Stimulated activated CD8-positive, alpha-beta memory T cell treated with anti-CD3 and anti-CD28 coated beads, Interleukin-7, amount 100 ng/mL, for 1 hour (primary cell): ENCODE measurements at places on chromosomes 4 and X.

DNA sequence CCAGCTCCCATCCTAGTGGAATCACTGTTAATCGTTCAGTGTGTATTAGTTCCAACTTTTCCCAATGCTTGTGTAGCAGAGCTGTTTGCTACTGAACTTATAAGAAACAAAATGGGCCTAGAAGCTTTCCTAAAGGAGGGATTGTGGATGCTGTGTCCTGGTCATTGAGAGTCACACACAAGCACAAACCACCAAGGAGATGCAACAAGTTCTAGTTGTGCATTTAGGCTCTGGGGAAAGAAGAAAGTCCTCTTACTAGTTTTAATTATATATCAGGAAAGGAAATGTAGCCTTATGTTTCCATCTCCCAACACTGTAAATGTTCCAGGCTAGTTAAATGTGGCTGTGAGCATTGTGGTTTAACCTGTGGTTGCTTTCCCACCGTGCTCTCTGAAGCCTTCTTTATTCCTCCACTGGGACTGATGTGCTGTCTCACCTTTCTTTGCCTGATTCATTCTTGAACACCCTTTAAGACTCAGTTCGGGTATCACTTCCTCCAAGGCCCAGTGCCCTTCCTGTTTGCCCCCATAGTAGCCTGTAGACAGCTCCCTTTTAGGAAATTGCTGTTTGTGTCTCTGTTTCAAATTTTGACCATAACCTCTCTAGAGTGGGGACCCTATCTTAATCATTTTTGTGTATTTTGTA is 34.3 kb downstream of the ATP10D start:
- no peak for DNase-seq

DNA sequence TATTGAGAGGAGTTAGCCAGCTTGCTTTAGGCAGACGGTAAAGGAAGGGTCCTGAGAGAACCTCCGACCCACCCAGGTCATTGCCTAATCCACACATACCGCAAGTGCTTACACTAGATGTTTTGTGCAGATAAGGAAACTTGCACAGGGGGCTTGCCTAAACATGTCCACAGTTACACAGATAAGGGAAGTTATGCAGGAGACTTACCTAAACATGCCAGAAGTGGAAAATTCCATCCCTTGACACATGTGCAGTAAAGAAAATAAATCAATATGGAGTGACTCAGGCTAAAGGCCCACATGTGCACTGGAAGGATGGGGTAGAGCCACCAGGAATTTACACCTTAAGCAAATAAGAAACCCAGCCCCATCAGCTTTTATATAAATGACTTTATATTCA is 232.8 kb upstream of the HDX start:
- no peak for DNase-seq

GRCh38 chr4:139208404-139208945 is 31.5 kb upstream of the ELF2 start:
- DNase-seq: no peak

DNA sequence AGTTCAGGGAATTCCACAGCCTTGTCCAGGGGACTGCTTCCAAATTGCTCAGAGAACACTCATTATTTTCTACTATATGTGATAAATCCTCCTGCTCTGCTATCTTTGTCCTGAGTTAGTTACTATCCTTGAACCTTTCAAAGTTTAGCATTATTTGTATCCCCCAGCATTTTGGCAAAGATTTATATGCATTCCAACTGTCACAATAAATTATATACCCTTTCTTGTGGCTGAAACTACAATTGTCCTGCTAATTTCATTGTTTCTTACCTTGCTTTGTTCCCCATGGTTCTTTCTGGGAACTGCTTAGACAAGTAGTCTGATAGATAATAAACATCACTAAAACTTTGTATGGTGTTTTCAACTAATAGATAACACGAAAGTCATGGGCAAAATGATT is 40.5 kb downstream of the TECRL start:
- DNase-seq: no peak

- DNase-seq: no peak
Measured at GRCh38 chr4:87717276-87718031, 67.4 kb downstream of the DMP1 start.

DNA sequence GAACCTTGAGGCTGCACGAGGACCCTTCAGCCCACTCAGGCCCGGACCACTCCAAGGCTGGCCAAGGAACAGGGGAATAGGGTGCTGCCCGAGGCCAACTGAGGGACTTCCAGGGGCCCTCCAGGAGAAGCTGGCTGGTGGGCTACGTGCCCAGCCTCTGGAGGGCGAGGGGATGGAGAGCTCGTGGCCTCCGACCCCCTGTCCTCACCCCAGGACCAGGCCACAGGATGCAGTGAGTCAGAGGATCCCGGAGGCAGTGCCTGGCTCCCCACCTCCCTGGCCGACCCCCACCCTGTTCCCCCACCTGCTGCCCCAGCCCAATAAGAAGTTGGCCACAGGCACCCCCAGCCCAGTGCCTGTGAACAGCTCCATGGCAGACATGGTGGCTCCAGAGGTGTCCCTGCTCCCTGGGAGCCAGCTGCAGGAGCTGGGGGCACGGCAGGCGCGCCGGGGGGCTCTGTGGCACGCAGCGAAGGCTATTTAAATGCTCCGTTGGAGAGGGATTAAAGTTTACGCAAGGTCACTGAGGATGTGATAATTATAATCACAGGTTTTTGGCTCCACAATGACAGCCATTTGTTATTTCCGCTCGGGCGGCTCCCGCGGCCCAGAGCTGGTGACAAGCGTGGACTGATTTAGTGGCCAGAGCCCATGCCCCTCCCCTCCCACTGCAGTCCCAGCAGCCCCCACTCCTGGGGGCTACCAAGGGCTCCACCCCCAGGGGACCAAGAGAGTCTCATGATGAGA is 95.7 kb upstream of the NKX1-1 start:
- no peak for DNase-seq

GRCh38 chrX:69238887-69239231 is 73.6 kb upstream of the PJA1 start:
- no peak for DNase-seq

DNA sequence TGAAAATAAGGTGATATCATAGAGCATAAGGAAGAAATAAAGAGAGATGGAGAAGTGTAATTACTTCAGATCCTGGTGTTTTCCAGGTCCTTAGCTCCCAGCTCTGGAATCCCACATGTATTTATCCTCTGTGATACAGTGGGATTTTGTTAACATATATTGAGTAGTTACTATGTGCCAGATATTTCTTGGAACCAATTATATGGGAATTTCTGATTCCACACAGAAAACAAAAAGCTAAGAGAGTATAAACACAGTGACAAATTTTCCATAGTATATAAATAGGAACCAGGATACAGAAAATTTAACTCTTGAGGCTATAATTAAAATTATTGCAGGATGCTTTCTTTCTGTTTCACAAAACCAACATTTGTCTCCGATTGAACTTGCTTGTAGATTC is 1067.5 kb downstream of the PCDH7 start:
- DNase-seq: no peak

- DNase-seq: no peak
Measured at GRCh38 chrX:64330284-64330683, 65.0 kb downstream of the MTMR8 start.

DNA sequence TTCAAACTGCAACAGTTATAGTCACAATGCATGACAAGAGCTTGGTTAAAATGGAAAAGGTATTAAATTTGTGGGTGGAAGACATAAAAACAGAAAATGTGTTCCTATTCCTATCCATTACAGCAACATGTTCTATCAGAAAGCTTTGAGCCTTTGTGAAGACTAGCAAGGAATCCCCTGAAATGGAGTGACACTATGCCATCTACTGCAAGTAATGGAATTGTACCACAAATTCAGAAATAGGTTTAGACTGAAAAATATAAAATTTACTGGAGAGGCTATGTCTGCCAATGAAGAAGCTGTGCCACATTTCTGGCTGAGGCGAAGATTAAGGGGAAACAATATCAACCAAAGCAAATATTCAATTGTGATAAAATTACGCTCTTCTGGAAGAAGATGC is 247.9 kb downstream of the ADAM29 start:
- DNase-seq: no peak

DNA sequence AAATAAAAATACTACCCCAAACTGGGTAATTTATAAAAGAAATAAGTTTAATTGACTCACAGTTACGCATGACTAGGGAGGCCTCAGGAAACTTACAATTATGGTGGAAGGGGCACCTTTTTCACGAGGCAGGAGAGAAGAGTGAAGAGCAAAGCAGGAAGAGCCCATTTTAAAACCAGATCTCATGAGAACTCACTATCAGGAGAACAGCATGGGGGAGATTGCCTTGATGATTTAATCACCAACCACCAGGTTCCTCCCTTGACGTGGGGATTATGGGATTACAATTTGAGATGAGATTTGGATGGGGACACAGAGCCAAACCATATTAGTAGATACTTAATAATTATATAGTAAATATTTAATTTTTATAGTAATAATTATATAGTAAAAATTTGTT is 10.1 kb downstream of the CISD2 start:
- no peak for DNase-seq

DNA sequence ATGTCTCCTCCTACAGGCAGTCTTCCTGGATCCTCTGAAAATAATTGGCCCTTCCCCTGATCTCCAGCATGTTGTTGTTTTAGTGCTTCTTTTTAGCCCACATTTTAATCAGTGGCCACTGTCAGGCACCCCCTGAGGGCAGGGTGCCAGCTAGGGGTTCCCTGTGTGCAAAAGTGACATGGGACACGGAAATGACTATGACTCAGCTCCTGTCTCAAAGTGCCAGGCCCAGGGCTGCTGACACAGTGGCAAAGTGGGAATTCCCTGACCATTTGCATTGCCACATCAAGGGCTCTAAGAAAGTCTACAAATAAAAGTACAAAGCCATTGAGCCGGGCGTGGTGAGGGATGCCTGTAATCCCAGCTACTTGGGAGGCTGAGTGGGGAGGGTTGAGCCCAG is 24.8 kb downstream of the HMX1 start:
- DNase-seq: no peak

DNA sequence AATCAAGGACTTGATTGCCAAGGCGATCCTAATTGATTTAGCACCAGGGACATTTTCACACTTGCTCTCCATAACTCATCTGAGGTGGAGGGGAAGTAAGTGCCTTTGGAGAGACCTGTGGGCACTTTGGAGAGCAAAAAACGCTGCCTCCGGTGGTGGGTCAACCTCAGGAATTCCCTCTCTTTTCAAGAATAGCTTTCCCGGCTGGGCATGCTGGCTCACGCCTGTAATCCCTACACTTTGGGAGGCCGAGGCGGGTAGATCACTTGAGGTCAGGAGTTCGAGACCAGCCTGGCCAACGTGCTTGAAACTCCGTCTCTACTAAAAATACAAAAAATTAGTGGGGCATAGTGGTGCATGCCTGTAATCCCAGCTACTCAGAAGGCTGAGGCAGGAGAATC is 49.2 kb downstream of the PRPS1 start:
- DNase-seq: no peak

- DNase-seq: no peak
Measured at GRCh38 chrX:37872303-37872655, 24.9 kb upstream of the DYNLT3 start.

DNA sequence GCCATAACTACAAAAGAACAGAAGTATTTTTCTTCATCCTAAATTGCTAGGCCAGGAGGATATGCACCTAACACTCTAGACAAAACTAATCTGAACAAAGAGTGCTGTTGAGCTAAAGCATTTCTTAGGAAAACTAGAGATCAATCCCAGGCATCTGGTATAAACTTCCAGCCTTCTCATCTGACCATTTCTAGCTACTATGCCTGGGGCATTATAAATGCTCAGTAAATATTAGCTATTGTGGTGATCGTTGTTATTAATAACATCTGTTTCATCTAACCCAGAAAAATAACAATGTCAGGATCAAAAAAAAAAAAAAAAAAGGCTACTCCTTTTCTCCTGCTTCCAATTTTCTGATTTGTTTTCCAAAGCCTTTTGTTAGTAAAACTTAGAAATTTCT is 7.7 kb upstream of the SLC10A6 start:
- no peak for DNase-seq
